Occipital lobe (tissue), 3 donors: ENCODE measurements at places on chromosomes 16 and 17.

DNA sequence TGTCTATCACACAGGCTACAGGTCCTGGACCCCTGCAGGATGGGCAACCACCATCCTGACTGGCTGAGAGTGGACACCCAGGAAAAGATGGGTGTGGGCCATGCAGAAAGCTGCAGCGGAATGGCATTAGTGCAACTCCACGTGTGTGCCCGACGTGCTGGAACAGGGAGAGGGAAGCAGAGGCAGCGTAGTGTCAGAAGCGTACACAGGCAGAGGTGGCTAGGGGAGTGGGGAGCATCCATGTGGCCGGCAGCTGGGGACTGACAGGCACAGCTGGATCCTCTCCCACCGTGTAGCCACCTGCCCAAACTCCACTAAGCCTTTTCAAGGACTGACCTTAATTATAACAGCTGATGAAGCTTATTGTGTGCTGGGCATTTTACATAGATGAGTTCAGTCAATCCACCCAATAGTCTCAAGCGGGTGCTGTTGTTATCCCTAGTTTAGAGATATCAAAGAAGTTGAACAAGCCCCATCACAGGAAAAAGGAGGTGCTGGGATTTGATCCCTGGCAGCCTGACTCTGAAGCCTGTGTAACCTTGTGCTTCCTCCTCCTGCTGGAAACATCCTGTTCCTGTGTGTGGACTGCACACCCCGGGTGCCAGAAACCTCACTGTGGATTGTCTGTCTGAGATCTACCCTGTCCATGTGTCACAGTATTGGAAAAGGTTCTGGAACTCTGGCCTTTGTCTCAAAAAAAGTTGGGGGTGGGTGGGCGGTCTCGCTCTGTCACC, 114.0 kb downstream of the PRKCA start:
- DNase-seq: no peak

GRCh38 chr16:10182222-10183053, at the start of gene GRIN2A:
Gene GRIN2A, minus strand, starts transcription at chr16:10182428. Its CDS starts 2,017 bp downstream, at chr16:10180411.
- DNase-seq: peak; percentile 48

DNA sequence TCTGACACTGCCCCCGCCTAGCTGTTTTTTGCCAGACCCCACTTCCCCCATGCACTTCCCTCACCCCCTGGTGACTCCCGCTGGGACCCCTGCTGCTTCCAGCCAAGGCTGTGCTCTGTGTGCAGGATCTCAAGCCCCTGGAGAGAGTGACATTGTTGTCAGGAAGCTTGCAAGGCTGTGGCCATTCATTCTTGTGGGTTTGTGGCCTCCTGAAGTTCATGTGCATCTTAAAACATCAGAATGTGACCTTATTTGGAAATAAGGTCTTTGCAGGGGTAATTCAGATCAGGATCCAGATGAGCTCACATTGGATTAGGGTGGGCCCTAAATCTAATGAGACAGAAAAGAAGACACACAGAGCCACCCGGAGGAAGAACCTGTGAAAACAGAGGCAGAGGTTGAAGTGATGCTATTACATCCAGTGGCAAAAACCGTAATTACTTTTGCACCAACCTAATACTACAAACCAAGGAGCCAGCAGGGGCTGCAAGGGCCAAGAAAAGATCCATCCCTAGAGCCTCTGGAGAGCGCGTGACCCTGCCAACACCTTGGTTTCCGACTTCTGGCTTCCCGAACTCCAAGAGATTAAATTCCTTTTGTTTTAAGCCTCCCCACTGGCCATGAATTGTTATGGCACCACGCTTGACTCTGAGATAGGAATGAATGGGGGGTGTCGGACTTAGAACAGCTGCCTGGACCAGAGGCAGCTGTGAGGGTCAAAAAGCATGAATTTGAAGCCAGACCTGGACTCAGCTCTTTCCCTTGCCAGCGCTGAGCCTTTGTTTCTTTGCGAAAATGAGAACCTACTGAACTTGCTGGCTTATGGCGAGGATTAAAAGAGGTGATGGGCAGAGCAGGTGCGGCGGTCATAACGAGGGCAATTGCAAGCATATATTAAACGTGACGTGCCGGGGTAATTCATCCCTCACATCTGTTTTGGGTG, 75.5 kb downstream of the BMERB1 start:
- no peak for DNase-seq

DNA sequence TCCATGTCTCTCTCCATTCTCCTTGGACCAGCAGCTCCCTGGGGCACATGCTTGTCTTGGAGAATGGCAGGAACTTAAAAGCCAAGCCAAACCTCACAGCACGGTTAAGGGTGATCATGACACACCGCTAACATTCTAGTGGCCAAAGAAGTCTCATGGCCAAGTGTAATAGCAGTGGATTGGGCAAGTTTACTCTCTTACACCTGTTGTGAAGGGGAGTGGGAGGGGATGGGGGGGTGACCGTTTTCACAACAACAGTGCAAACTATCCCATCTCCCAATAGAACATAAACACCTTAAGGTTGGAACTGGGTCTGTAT, 37.7 kb upstream of the MEOX1 start:
- no peak for DNase-seq

- no peak for DNase-seq
Observed at GRCh38 chr16:11583166-11583565, 3.6 kb downstream of the LITAF start.

DNA sequence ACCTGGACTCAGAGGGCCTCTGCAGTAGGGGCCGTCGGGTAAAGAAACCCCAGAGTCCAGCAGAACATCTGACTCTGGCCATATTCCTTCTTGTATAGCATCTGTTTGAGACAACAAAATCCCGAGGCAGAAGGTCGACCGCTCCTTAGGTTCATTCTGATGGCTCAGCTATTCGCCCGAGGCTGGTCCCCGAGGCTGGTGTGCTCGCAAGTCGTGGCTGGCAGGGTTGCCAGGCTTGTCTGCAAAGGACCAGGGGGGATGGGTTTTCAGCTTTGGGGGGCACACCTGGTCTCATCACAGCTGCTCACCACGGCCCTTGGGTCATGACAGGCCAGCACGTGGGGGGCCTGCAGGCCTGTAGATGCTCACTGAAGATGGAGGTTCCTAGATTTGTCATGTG, 119.1 kb downstream of the BANP start:
- no peak for DNase-seq

DNA sequence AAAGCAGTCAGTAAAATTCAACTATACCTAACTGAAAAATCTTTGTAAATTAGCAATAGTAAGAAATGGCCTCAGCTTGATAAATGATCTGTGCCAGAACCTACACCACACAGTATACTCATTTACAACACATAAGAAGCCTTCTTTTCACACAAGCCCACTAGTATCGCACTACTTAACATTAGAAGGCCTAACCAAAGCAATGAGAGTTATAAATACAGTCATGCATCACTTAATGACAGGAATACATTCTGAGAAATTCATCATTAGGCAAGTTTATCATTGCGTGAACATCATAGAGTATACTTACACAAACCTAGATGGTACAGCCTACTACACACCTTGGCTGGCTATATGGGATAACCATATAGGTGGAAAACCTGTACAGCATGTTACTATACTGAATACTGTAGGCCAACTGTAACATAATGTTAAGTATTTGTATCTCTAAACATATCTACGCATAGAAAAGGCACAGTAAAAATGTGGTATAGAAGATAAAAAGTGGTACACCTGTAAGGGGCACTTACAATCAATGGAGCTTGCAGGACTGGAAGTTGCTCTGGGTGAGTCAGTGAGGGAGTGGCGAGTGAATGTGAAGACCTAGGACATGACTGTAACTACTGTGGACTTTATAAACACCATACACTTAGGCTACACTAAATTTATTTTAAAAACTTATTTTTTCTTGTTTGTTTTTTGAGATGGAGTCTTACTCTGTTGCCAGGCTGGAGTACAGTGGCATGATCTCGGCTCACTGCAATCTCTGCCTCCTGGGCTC, 126.5 kb upstream of the CORO6 start:
- DNase-seq: no peak

- DNase-seq: no peak
Observed at GRCh38 chr17:35170968-35171771, 23.0 kb downstream of the SLC35G3 start.

GRCh38 chr17:6402258-6402657, 32.7 kb downstream of the AIPL1 start:
- no peak for DNase-seq

GRCh38 chr17:39079836-39080235, 71.6 kb downstream of the PLXDC1 start:
- no peak for DNase-seq

DNA sequence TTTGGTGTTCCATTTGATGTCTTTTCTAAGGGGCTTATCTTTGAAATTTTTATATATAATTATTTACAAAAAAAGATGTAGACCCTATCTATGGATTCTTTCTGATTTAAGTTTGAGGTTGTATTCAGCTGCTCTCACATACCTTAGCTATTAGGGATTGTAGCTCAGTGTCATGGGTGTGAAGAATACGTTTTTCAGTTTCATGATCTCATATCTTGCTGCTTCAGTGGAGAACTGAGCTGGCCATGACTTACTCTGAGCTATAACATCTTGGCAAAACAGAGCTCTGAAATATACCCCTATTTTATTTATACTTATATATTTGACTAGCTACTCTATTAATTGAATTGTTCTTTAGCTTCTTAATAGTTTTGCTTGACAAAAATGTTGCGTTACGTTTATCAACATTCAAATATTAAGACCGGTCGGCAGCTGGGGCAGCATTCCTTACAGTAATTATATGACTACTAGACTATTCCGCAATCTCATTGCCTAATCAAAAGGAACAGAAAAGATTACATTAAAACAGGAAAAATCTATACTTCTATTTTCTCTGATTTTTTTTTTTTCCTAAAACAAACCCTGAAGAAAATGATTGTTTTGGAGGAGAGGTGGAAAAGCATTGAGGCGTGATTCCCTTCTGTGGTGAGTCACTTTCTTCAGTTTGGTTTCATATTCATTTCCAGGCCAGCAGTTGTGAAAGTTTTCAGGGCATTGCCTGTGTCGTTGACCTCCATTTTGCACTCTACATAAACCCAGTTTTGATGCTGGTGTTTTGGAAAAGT, 24.1 kb upstream of the KRT24 start:
- DNase-seq: no peak
